ENCODE measurements at places on chromosomes 11 and 22.

DNA sequence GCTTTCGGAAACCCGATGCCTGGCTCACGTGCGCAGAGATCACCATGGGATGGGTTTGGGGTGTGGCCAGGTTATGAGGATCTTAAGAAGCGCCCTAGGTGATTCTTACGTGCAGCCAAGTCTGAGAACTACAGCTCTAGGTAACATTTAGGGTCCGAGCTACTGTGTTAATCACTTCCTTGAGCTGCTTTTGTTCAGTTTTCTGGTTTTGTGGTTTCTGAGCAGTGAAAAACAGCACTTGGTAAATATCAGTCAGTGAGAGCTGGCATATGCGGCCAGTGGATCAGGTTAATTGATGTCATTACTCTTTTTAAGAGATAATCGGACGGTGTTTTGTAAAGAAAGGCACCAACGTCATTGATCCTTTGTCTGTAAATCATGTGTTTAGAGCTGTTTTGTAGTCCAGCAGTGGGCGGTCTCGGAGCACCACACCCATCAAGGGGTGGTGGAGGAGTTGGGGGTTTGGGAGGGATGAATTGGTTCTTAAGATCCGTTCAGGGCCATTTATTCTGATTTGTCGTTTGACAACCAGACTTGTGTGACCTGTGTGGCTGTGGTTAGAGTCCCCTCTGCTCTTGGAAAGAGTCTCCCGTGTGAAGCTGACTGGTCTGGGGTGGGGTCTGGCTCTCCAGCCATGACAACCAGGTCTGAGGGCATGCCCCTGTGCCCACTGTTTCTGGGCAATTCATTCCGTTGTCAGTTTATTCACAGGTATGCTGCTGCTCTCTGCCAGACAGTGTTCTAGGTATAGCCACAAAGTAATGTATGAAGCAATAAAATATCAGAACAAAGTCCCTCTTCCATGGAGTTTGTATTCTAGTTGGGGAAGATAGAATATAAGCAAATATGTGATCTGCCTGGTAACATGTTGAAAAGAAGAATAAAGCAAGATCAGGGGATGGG lies 61.9 kb upstream of the SORL1-AS1 start:
- no peak for DNase-seq

DNA sequence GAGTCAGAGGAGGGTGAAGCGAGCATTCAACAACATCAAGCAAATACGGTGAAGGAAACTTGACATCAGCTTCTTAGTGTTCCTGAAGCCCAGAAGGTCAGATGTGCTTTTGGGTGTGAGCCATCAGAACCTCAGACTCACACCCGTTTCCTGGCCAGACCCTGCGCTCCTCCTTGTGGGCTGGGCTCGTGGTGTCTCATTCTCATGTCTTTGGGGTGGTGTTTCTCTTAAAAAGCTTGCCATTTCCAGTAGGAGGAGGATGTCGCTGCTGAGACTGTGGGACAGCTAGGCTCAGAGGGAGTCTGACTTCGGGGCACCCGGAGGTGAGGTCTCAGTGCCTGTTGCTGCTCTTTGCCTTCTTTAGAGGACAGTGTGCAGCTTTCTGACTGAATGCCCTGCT lies 24.2 kb downstream of the PPFIBP2 start:
- DNase-seq: no peak

DNA sequence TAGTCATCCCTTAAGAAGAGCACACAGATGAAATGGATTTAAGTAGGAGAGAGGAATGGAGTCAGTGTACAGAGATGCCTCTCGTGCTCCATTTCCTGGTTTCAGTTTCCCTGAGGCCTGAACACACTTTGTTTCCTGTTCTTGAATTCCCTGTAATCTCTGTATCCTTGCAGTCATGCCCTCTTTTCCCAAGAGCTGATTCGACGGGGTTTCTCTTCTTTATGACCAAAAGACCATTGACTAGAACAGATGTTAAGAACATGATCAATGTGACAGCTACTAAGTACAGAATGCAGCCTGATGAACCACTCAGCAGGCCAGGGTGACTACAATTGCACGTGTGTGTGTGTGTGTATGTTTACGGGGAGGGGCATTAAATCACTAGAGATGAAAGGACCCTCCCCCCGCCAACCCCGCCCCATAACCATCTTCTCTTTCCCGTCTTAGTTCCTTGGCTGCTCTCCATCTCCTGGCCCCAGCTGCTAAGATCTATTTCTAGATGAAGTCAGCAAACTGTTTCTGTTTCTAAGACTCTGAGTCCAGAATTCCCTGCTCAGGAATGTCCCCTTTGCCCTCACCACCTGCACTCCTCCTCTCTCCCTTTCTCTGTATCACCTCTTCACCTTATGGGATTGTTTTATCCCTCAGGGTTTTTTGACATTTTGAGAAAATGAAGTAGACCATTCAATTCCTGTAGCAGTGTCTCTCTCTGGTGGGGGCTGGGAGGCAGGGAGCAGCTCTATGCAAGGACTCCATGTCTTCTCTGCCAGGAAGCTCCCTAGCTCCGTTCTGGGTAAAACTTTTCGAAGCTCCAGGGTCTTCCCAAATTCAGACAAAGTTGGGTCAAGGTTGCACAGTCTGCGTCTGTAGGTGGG lies 26.0 kb downstream of the SLC22A6 start:
- no peak for DNase-seq

DNA sequence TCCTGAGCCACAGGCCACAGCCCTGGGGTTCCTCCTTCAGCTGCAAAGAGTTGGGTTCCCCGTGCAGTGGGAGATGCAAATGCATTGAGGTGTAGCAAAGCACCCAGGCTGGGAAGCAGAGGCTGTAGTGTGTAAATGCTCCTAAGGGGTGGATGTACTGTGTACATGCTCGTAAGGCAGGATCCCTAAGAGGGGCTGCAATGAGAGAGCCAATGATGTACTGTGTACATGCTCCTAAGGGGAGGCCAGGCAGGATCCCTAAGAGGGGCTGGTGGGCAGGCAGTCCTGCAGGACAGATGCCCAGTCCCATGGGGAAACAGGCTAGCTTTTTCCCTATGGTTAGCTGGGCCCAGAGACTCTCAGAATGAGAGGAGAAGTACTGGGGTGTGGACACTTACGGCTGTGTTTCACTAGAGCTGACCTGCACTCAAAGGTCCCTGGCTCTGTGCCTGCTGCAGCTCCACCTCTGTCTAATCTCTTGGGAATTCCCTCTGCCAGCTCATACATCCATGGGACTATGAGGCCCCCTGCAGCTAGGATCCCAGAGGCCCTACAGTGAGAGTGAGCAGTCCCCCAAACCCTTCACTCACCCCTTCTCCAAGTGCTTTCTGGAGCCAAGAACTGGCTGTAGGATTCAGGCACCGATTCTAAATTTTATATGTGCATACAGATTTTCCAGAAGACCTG lies 261.9 kb upstream of the LUZP2 start:
- no peak for DNase-seq

GRCh38 chr11:68689737-68690625 lies 5.6 kb downstream of the GAL start:
- no peak for DNase-seq

DNA sequence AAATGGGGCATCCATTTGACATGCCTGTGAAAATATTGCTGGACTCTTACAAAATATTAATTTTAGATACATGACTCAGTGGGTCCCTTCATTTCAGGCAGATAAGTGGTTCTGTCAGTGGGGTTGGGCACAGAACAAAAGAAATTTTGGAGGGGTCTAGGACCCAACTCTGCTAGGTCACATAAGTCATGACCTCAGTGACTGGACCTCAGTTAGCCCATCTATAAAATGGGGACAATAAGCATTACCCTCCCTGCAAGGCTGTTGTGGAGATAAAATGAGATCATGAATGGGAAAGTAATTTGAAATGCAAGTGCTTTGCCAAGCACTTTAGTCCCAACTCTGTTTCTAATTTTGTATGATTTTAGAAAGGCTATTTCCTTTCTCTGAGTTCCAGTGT lies 23.8 kb downstream of the ADORA2A start:
- DNase-seq: no peak

DNA sequence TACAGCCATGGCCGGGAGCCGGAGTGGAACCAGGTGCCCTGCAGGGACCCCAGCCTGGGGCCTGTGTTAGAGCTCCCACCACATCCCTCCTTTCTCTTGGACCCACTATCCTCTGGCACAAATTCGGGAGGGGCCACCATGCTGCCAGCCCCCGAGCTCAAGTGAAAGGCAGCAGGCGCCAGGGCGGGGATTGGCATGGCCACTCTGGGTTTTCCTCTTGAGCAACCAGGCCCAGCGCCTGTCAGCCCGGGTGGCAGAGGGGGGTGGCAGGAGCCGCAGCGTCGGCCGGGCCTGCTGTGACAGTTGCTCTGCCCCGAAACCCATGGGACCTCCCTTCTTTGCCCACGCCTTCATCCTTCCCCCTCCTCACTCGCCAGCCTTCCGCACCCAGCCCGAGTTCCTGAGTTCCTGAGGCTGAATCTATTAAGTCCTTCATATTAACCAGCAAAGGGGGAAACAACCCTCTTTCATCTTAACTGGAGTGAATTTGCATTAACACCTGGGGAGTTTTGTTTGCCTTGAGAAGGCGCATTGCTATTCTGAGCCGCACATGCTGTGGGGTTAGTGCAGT lies 16.8 kb upstream of the CABP7 start:
- DNase-seq: peak; percentile 40

- no peak for DNase-seq
These were observed 15.5 kb downstream of the C11orf91 start for GRCh38 chr11:33685082-33685481.

GRCh38 chr11:36258730-36259360 lies 30.4 kb downstream of the COMMD9 start:
- peak; percentile 57 for DNase-seq

DNA sequence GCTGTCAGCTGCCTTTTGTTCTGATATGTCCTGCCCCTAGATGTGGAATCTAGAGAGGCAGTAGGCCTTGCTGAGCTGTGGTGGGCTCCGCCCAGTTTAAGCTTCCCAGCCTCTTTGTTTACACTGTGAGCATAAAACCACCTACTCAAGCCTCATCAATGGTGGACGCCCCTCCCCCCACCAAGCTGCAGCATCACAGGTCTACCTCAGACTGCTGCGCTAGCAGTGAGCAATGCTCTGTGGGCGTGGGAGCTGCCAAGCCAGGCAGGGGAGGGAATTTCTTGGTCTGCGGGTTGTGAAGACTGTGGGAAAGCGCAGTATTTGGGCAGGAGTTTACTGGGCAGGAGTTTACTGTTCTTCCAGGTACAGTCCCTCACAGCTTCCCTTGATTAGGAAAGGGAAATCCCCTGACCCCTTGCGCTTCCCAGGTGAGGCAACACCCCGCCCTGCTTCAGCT lies 98.5 kb downstream of the SMCO4 start:
- DNase-seq: peak; percentile 23

DNA sequence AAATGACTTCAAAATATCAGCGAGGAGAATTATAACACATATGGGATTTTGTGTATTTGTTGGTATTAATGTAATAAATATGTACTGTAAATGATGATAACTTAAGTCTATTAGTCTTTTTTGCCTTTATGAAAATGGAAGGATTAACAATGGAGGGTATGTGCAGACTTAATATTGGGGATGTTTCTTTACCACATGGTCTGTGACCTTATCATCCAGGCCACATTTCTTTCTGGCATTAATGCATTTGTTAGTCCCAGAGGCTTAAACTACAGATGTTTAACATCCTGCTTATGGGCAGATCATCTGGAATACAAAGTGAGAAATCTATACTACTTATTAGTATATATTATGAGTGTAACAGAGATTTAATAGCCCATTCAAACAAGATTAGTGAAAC lies 64.6 kb downstream of the SOX6 start:
- DNase-seq: no peak

DNA sequence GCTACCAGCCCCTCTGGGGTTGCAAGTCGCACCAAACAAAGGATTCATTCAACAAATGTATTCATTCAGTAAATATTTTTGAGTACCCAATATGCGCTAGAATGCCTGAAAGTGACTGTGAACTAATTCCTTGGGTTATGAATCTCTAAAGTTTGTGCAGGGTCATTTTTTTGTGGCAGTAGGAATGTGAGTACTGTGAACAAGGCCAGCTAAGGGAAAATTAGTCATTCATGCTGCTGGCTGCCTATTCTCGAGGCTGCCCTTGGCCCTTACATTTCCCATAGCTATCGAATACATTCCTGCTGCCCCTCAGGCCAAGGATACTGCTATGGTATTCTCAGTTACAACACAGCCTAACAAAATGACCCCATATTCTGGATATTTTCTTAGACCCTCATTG lies 141.6 kb downstream of the TRPC6 start:
- no peak for DNase-seq

DNA sequence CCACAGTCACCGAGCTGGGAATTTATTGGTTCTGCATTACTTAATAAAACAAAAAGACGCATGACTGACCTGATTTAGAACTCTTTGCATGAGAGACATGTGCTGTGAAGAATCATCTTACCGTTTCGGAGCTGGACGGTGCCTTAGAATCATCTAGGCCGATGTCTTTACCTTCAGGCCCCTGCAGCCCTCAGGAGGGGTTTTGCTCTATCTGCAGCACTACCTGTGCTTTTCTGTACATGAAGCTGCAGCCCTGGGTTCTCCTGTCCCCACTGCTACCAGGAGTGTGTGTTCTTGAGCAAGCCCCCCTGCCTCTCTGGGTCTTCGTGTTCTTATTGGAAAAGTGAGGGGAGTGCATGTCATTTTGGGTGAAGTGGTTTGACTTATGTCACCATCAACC lies 94.0 kb upstream of the OR4B1 start:
- DNase-seq: no peak

GRCh38 chr11:17012179-17012578 lies 2.0 kb downstream of the PLEKHA7 start:
- no peak for DNase-seq

- peak; percentile 82 for DNase-seq
These were observed 33.9 kb downstream of the PRDM11 start for GRCh38 chr11:45180179-45180847.

GRCh38 chr22:50011447-50012210 lies 936 bp downstream of the IL17REL start:
- no peak for DNase-seq
